ENCODE measurements at places on chromosomes 1 and 21. TPM values are rescaled to one million over a fixed set of nuclear protein-coding genes. Genes with fewer than 3 reads are reported as not detected.

Gene MPZ
- total RNA-seq = 9.0 TPM

- no peak for DNase-seq
Observed at GRCh38 chr1:92556350-92556749, 69.6 kb upstream of the GFI1 start.

Gene CENPL
- total RNA-seq = 6.9 TPM

- DNase-seq = no peak
Observed at GRCh38 chr1:235995511-235995910, 69.4 kb downstream of the NID1 start.

GRCh38 chr1:31064111-31064717 is 1.3 kb downstream of the PUM1 start:
- no peak for DNase-seq

DNA sequence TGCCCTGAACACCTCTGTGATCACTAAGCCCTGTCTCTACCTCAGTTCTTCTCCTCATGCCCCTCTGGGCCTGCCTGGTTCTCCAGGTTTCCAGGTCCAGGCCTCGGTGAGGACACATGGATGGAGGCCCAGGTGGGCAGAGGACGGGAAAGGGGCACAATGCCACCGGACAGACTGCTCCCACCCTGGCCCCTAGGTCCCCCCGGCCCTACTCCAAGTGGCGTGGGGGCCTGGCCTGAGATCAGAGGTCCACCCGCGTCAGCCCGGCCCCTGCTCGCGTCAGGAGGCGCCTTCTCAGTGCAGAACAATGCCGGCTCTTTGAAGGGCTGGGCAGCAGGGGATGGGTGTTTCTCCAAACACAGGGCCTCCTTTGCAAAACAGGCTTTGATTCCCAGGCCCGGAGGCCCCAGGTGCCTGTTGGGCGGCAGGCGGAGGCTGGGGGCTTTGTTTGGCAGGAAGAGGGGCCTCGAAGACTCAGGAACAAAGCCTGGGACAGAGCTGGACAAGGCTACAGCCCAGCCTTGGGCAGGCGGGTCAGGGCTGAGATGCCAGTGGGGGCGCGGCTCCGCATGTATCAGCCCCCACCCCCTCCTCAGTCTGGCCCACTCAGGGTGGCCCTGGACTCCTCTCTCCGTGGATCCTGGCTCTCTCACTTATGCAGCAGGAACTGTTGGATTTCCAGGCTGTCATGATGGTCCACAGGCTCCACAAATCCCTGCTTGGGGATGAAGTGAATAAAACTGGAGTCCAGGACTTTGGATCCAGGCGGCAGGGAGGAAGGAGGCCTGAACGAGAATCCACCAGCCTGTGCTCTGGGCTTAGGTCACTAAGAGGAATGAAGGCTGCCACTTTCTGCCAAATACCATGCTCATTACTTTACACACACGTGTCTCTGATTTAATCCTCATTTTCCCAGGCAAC is 77.4 kb upstream of the SLC2A1 start:
- DNase-seq = no peak
